ENCODE measurements at places on chromosomes 11 and 22. TPM values are rescaled to one million over a fixed set of nuclear protein-coding genes. Genes with fewer than 3 reads are reported as not detected.

Gene TMEM86A
- 1.1 TPM for total RNA-seq

DNA sequence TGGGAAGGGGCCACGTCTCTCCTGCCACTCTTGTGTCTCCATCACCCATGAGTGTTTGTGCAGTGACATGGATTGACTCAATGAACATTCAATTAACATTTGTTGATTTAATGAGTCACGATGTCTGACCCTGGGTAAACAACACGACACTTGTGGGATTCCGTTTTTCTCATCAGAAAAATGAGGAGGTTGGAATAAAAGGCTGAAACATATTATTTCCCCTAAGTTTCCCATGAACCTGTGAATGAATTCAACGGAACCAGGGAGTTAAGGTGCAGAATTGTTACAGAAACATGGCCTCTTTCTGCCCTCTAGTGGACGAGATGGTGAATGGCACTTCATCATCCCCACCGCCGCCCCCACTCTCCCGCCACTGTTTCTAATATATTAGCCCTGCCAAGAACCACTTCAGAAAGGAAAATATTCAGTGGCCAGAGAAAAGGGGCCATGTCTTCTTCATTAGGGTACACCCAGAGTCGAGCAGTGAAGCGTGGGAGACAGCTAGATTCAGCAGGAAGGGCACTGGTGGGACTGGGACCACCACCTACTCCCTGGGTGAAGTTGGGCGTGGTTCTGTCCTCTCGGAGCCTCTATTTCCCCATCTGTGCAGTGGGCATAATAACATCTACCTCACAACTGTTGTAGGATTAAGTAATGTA lies 46.3 kb upstream of the SYT13 start:
- peak; percentile 51 for DNase-seq

GRCh38 chr22:49016909-49017481 lies 810.7 kb downstream of the BRD1 start:
- DNase-seq, result no peak

DNA sequence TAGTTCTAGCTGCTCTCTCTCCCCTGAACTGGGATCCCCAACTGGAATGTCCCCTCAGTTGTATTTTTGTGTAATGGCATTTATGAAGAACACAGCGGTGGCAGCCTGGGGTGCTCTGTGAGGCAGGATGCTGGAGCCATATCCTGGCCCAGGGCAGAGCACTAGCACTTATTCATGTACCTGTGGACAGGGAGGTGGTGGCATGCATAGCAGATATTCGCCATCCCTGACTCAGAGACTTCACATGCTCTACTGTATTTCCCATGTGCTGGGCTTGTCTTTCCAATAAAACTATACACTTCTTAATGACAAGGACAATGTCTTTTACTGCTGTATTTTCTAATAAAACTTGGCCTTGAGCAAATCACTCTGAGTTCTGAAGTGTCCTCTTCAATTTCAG lies 125.3 kb downstream of the ADAMTS15 start:
- no peak for DNase-seq

DNA sequence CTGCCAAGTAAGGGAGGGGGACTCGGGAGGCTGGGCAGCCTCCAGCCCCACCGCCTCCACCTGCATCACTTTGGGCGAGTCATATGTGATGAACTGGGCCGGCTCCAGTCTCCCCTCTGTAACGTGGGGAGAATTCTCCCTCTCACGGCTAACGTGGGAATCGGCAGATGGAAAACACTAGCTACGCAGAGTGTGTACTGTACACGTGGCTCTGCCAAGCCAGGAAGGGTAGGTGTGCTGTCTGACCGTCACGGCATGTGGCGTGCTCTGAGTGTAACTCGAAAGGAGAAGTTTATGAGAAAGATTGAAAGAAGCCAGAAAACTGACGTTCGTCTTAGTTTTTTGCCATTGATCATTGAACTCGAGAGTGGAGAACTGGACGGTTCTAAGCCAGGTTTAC lies 13.7 kb downstream of the TRMU start:
- DNase-seq, result no peak

GRCh38 chr11:61762798-61763197 lies 10.4 kb downstream of the MYRF start:
- no peak for DNase-seq

Gene PEX26
- 10.4 TPM for total RNA-seq

GRCh38 chr11:67111261-67111660 lies 7.8 kb upstream of the KDM2A start:
- DNase-seq, result no peak

GRCh38 chr11:2328021-2328420 lies 26.2 kb downstream of the TSPAN32 start:
- DNase-seq, result no peak

Gene ROBO4
- 0.99 TPM for total RNA-seq

Gene MIOX
- not detected for total RNA-seq

Gene DEUP1
- total RNA-seq, result not detected

- no peak for DNase-seq
Observed at GRCh38 chr11:75195167-75195962, 44.5 kb downstream of the SLCO2B1 start.

Gene MYO18B
- total RNA-seq, result not detected

- DNase-seq, result peak; percentile 41
Observed at GRCh38 chr22:50691521-50691920, 18.9 kb downstream of the SHANK3 start.

Gene OR5M8
- not detected for total RNA-seq

Gene CASP4
- 149 TPM for total RNA-seq

- no peak for DNase-seq
Observed at GRCh38 chr11:1307998-1308742, 1.3 kb downstream of the TOLLIP start.

GRCh38 chr11:45546366-45546765 lies 119.1 kb downstream of the CHST1 start:
- DNase-seq, result no peak

Gene OR10A2
- total RNA-seq, result not detected

Gene GAL
- not detected for total RNA-seq

DNA sequence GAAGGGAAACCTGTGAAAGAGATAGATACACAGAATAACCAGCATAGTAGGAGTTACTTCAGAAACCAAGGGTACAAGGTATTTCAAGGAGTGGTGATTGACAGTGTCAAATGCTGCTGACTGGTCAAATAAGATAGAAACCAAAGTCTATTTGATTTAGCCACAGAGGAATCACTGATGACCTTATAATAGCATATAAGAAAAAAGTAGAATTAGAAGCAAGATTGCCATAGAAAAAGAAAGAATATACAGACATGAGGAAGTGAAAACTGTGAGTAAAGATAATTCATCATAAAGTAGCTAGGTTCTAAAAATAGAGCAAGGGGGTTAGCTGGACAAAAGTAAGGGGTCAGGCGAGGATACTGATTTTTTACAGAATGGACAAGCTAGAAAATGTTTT lies 14.2 kb downstream of the ZBTB44 start:
- no peak for DNase-seq

Gene APLP2
- total RNA-seq, result 418 TPM

DNA sequence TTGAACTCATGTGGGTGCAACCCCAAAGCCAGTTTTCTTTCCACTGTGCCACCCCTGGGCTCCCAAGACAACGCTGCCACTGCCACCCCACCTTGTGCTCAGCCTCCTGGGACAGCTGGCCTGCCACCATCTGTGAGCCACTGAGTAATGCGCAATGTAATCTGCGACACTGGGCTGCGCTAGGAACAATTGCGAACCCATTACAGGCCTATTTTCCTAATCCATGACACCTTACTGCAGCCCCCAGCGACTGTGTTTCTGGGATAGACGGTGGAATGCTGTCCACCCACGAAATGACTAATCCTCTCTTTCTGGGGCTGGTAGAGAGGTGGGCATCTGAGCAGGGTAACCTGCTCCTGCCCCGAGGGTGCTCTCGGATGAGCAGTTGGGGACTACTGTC lies 22.2 kb downstream of the FLRT1 start:
- DNase-seq, result no peak

DNA sequence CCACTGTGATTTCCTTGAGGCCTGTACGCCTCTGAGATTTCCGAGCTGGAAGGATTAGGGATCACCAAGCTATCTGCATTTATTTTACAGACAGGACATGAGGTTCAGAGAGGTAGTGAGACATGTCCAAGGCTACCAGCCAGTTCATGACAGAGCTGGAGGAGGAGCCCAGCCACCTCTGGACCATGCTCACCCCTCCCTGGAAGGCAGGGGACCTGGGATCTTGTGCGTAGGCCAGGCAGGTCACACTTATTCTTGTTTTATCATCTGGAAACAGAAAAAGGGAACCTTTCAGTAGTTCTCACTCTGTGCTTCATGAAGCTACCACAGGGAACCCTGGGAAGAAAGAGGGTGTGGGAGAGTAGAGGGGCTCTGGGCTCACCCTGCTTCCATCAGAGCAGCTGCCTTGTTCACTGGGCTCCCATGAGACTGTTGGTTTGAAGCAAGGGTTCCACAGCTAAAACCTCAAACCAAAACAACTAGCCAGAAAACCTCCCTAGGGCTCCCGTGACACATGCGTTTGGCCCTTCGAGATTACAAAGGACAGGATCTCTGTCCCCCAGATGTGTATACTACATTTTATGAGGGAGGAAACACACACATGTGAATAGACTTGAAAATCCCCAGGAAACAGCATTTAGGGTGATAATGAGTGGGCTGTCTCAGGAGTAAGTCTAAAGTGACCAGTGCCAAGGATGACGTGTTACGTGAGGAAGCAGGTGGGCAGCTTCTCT lies 106.4 kb downstream of the DSCAML1 start:
- DNase-seq, result peak; percentile 2

Gene OR51B4
- not detected for total RNA-seq

DNA sequence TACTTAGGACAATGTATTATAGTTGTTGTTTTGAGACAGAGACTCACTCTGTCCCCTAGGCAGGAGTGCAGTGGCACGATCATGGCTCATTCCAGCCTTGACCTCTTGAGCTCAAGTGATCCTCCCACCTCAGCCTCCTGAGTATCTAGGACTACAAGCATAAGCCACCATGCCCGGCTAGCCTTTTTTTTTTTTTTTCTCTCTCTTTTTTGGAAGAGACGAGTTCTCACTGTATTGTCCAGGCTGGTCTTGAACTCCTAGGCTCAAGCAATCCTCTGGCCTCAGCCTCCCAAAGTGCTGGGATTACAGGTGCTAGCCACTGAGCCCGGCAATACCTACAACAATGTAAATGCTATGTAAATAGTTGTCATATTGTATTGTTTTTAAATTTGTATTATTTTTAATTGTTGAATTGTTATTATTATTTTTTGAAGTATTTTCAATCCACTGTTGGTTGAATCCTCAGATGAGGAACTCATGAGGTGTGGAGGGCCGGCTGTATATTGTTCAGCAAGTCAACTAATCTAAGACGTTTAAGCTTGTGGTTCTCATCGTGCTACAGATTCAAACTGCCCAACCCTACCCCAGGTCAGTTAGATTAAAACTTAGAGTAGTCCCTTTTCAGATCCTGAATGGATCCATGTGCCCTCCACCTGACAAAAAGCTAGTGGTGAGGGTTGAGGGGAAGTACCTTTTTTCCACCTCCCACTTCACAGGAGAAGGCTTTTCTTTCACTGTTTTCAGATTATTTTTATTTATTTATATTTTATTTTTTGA lies 11.9 kb upstream of the ZNF280A start:
- no peak for DNase-seq

GRCh38 chr11:70471254-70471653 lies 72.9 kb downstream of the CTTN start:
- peak; percentile 54 for DNase-seq

- DNase-seq, result no peak
Observed at GRCh38 chr11:7261578-7261977, 9.9 kb downstream of the SYT9 start.

GRCh38 chr11:2742611-2743426 lies 43.0 kb upstream of the KCNQ1OT1 start:
- no peak for DNase-seq

DNA sequence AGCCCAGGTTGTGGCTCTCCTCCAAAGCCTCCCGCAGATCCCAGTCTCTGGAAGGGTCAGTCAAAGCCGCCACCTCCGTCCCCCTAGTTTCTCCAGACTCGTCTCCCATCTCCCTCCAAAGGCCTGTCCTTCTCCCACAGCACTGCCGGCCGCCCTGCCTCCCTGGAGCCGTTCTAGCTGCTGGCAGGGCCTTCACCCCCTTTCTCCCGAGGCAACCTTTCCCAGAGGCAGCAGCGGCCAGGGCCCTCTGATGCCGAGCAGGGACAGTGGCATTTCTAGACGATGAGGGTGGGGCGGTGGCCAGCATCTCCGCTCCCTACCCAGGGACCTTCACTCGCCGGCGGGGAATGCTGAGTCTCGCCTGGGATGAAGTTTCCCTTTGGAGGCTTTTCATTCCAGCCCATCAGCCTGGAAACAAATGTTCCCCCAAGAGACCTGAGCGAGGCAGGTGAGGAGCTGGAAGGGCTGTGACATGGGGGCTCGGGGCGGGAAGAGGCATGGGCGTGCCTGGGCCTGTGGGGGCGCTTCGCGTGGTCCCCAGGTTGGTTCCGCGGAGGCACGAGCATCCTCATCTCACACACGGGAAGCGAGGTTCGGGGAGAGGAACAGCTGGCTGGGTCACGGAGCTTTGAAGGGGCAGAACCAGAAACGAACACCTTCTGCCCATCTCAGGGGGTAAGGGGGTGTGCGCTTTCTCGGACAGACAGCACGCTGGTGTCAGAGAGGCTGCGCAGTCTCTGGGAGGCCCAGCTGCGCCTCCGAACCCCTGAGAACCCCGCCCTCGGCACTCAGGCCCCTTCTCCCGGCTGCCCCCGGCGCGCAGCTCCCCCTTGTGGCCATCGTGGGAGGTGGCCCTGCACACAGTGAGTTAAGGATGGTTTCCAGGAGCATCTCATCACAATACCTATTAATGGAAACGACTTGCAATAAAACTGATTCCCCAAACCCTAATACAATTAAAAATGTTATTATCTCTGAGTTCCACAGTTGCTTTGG lies 18.1 kb upstream of the KLHL35 start:
- no peak for DNase-seq

DNA sequence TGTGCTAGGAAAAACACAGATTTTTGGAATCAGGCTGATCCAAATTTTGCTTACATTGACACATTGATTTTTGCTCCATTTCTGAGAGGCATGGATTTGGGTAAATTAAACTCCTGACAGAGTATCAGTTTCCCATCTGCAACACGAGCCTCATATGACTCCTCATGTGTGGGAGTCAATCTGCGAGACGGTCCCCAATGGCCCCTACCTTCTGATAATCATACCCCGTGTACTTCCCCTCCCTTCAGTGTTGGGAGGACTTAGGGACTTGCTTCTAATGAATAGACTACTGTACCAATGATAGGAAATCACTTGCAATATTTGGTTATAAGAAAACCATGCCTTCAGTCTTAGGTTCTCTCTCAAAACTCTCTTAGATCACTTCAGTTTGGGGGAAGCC lies 302.7 kb downstream of the ETS1 start:
- no peak for DNase-seq

GRCh38 chr22:44930016-44930710 lies 79.6 kb downstream of the PHF21B start:
- no peak for DNase-seq

- peak; percentile 25 for DNase-seq
Observed at GRCh38 chr11:19827399-19828135, 114.9 kb downstream of the NAV2 start.

DNA sequence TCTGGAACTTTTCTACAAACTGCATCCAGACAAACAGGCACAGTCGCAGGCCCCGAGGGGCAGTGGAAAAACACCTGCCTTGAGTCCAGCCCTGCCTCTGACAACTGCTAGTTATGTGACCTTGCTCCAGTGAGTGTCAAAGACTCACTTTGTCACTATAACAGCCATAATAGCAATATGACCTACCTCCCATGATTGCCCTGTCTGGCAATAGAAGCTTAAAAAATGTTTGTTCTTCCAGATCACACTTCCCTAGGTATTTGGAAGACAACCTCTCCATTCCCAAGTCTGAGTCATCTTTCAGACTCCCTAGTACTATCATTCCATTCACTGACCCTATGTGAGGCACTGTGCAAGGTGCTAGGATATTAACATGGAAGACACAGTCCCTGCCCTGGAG lies 74.5 kb downstream of the RPL27A start:
- DNase-seq, result peak; percentile 47
